ENCODE measurements at places on chromosomes 2 and 18.

GRCh38 chr2:203418271-203418670 lies 90.1 kb downstream of the ABI2 start:
- DNase-seq: no peak

- DNase-seq: no peak
These were observed 53.9 kb downstream of the ZNF407 start for GRCh38 chr18:74651327-74652128.

DNA sequence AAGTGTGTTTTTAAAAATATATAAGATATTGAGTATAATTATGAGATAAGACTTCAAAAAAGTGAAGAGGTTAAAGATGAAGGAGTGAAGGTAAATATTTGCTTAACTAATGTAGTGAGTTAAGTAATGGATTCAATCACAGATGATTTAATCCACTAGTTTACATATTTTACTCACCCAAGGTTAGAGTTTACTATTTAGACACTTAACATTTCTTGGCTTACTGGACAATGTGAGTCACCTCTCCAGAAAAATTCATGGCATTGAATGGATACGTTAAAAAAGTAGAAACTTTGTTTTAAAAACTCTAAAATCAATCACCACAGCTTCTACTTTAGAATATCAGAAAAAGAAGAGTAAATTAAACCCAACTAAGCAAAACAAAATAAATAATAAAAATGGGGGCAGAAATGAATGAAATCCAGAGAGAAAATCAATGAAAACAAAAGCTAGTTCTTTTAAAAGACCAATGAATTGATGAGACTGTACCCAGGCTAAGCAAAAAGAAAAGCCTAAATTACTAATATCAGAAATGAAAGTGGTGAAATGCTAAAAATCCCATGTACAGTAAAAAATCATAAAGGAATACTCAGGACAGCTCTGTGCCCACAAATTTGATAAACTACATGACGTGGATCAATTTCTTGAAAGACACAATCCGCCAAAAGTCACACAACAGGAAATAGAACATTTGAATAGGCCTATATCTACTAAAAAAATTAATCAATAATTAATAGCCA lies 1.9 kb upstream of the HMSD start:
- DNase-seq: no peak

DNA sequence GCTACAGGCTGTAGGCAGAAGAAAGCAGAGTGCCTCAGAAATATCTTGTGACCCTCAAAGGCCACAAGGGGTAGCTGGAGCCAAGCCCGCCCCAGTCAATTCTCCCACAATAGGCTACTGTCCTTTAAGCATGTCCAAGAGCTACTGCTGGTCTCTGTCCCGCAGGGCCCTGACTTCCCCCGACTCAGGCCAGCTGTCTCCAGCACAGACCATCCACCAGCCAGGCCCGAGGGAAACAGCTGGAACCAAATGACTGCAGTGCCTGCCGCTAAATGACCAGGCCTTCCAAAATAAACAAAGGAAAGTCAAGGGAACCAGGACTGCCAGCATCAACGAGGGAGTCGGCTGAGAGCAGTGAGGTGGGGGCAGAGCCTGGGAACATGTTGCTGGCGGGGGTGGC lies 36.7 kb downstream of the MCFD2 start:
- no peak for DNase-seq

- no peak for DNase-seq
These were observed 40.5 kb downstream of the LRRFIP1 start for GRCh38 chr2:237667893-237668292.

GRCh38 chr2:232466221-232466620 lies 10.3 kb downstream of the ALPI start:
- DNase-seq: no peak

DNA sequence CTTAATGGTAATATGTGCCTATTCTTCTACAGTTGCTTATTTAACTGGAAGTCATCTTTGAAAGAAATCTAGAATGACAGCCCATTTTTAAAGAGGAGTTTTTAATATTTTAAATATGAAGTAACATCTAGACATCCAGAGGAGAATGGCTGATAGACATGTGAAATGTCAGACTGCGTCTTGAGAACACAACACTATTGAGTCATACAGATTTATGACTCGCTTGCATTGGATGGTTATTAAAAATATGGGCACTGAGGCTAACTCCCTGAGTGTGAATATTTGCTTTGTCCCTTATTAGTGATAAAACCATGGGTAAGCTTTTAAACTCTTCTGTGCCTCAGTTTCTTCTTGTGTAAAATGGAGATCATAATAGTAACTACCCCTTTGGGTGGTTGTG lies 22.9 kb downstream of the TDRD15 start:
- no peak for DNase-seq

Measured in activated naive CD4-positive, alpha-beta T cell treated with anti-CD3 and anti-CD28 coated beads for 36 hours (primary cell).